ENCODE measurements at places on chromosomes 4 and X.

GRCh38 chr4:177109769-177110168, 199.9 kb upstream of the NEIL3 start:
- H3K4me3 ChIP-seq: no peak overlapping the region
- no peak overlapping the region for H3K27ac ChIP-seq
- no peaks in the 10 kb centered on the region for H3K27me3 ChIP-seq
- H3K36me3 ChIP-seq: no peaks in the 10 kb centered on the region
- H3K4me1 ChIP-seq: peaks cover 5% of the 10 kb centered on the region
- DNase-seq: no peak

DNA sequence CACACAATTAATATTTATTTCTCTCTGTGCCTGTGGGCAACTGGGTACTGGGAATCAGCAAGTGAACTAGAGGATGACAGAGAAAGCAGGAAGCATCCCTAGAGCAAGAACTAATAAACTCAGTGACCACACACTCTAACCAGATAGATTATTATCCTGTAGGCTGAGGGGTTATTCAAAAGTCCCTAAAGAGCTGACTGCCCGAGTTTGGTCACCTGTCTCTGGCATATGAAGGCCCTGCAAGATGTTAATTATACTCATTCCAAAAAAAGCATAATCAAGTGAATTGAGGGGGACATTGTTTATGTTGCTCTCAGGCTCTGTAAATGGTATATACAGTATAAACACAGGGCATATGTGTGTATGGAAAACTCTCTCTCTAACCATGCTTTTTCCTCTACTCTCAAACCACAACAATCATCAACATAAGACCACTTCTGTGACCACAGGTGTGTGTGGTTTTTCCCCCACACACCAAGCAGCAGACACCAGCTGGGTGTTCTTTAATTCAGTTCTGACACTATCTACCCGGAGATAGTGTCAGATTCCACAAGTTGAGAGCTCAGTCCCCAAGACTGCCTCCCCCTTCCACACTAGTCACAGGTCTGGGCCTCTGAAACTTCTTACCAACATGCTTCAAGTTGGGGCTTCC, 6.2 kb upstream of the HPSE start:
- no peaks in the 10 kb centered on the region for H3K36me3 ChIP-seq
- peaks cover 1% of the 10 kb centered on the region for H3K4me1 ChIP-seq
- DNase-seq: no peak
- H3K4me3 ChIP-seq: no peak overlapping the region
- H3K27me3 ChIP-seq: no peaks in the 10 kb centered on the region

GRCh38 chr4:184932343-184932742, 85.9 kb upstream of the HELT start:
- H3K4me3 ChIP-seq: no peak overlapping the region
- peak; percentile 72 for DNase-seq
- H3K27ac ChIP-seq: no peak overlapping the region
- no peaks in the 10 kb centered on the region for H3K36me3 ChIP-seq
- no peaks in the 10 kb centered on the region for H3K27me3 ChIP-seq

- H3K4me3 ChIP-seq: no peak overlapping the region
- no peaks in the 10 kb centered on the region for H3K4me1 ChIP-seq
- no peak for DNase-seq
- H3K36me3 ChIP-seq: no peaks in the 10 kb centered on the region
- H3K27ac ChIP-seq: no peak overlapping the region
- no peaks in the 10 kb centered on the region for H3K27me3 ChIP-seq
Observed at GRCh38 chr4:169400832-169401231, 130.1 kb upstream of the SH3RF1 start.

Data from vagina (tissue), 2 donors.